CD8-positive, alpha-beta memory T cell (primary cell): ENCODE measurements at places on chromosomes 1 and 21. TPM values are rescaled to one million over a fixed set of nuclear protein-coding genes. Genes with fewer than 3 reads are reported as not detected.

HSD11B1 gene
- total RNA-seq, result 0.59 TPM

- DNase-seq, result no peak
These were observed 60.1 kb downstream of the PKN2 start for GRCh38 chr1:88744142-88744541.

DNA sequence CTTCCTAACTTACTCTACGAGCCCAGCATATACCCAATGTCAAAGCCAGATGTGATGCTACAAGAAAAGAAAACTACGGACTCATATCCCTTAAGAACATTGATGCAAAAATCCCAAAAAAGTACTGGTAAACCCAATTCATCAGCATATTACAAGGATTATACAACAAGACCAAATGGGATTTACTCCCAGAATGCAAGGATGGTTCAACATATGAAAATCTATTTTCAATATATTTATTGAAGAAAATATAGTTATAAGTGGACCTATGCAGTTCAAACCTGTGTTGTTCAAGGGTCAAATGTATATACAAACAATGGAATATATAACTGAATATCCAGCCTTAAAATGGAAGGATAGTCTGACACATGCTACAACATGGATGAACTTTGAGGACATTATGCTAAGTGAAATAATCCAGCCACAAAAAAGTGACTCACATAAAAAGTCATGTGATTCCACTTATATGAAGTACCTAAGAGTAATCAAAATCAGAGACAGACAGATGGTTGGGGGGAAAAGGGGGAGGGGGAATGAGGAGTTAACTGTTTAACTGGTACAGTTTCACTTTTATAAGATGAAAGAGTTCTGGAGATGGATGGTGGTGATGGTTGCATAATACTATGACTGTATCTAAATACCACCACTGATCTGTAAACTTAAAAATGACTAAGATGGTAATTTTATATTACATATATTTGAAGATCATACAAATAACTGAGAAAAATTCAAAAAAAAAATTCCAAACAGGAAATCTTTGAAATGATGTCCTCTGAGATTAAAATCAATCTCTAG lies 3.7 kb upstream of the KLF18 start:
- no peak for DNase-seq

- no peak for DNase-seq
These were observed 330.2 kb downstream of the S1PR1 start for GRCh38 chr1:101566883-101567538.

RHBDL2 gene
- total RNA-seq, result not detected
